ENCODE measurements at places on chromosomes 7 and 10. TPM values are rescaled to one million over a fixed set of nuclear protein-coding genes. Genes with fewer than 3 reads are reported as not detected.

DNA sequence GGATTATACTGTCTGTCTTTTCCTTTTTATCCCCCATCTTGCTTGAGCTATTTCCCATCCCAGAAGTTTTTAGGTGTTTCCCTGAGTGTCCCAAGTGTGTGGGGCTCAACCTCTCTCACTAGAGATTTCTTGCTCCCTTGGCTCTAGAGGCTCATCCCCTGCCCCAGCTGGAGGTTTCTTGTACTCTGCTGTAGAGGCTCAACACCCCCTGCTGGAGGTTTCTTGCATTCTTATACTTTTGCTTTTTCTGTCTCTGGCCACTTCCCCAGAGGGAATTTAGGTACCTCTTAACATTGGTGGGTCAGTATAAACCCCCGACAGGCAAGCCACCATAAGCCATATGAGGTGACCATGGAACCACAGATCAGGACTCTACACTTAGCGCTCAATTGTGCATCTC lies 114.2 kb upstream of the FAM3C start:
- no peak for DNase-seq

CLDN4 gene
- total RNA-seq = 892 TPM

GRCh38 chr7:142438923-142439515 lies 181.2 kb upstream of the PRSS58 start:
- DNase-seq = no peak

GRCh38 chr7:106143711-106144337 lies 31.7 kb upstream of the SYPL1 start:
- DNase-seq = no peak

GRCh38 chr10:2202401-2202800 lies 465.1 kb upstream of the ADARB2 start:
- DNase-seq = peak; percentile 29

DNA sequence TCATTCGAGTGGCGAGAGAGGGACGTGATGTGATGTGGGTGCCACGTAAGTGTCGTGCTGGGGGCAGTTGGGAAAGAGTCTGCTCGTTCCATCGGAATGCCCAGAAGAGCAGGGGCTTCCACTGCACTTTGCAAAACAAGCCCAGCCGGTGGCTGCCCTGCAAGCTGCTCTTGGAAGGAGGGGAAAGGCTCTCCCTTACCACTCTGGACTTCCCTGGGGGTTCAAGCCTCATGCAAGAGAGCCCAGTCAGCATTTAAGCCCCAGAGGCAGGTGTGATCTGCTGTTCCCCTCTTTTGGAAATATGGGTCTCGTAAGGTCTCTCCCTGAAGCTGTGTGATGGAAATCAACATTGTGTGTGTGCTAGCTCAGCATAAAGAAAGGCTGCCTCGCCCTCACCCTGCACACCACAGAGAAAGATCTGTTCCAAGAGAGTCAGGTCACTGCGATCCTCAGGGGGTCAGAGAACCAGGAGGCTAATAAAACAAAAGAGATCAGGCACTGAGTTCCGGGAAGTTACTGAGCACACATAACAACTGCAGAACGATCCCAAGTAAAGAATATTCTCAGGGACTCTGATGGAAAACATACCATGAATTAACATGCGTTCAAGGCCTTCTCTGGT lies 212.5 kb downstream of the ADAM12 start:
- DNase-seq = no peak

GRCh38 chr7:157687845-157688532 lies 351.2 kb downstream of the DNAJB6 start:
- no peak for DNase-seq

- no peak for DNase-seq
Observed at GRCh38 chr10:45040921-45041542, 40.3 kb downstream of the ZNF22 start.

DNA sequence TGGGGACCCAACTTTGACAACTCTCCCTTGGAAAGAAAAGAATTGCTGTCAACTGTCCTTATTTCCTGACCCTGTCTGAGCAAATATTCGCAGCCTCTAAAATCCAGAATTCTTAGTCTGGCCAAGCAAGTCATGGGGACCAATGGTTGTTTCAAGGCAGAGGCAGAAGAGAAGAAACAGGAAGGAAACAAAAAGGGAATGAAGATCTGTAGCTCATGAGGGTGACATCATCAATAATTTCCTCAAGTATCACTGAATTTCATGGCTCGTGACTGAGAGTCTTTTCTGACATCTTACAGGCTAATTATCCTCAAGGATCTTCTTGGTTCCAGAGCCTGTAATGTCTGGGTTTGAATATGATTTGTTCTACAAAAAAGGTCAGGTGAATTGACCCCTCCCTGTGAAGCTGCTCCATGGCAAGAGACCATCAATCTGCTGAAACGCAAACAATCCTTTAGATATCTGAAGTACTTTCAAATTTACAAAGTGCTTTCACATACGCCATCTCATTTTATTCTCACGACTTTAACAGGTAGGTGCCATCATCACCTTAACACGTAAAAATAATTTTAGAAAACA lies 5.8 kb downstream of the CDK6 start:
- DNase-seq = no peak

GRCh38 chr10:47078393-47079203 lies 167.4 kb downstream of the PTPN20 start:
- DNase-seq = no peak

DNA sequence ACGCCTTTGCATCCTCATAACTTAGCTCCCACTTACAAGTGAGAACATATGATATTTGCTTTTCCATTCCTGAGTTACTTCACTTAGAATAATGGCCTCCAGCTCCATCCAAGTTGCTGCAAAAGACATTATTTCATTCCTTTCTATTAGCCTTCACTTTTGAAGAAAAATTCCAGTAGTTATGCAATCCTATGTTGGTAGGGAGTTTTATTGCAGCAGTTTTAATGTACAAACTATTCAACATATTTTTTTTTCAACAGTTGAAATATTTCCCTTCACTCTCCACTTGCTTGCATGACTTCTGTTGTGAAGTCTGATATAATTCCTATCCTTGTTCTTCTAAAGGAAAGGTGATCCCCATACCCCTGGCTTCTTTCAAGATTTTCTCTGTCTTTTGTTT lies 27.3 kb upstream of the ARHGAP22 start:
- no peak for DNase-seq

- no peak for DNase-seq
Observed at GRCh38 chr7:44108768-44109750, 4.9 kb downstream of the AEBP1 start.

DNA sequence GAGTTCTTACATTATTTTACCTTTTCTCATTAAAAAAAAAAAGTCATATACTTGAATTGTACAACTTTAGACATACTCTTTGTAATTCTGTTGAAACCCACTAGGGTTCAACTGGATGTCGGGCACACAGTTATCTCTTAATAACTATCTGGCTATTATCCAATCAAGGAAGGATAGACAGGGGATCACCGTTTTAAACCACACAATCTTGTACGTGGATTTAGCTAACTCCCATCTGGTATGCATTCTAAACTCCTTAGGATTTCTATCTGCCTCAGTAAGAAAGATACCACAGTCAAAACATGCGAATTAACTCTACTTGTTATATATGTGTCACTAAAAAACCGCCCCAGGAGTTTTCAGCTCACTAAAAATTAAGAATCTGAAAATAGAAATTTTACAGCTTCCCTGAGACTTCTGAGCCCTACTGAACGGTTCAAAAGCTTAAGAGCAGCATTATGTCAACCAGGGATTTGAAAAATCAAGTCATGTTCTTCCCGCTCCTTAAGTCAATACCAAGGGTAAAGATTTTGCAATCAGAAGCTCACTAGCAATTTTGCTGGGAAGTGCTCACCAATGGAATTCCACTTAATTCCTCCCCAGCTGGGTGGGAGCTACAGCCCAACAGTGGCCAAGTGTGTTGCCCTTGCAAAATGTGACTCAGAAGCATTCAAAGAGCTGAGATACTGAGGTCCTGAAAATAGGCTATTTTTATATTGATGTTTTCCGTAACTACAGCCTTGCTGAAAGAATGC lies 267.0 kb downstream of the FRMD4A start:
- DNase-seq = peak; percentile 34

PIP gene
- total RNA-seq = not detected

All from kidney epithelial cell (primary cell).